GDM1 (cell line): ENCODE measurements at places on chromosomes 5 and 9.

DNA sequence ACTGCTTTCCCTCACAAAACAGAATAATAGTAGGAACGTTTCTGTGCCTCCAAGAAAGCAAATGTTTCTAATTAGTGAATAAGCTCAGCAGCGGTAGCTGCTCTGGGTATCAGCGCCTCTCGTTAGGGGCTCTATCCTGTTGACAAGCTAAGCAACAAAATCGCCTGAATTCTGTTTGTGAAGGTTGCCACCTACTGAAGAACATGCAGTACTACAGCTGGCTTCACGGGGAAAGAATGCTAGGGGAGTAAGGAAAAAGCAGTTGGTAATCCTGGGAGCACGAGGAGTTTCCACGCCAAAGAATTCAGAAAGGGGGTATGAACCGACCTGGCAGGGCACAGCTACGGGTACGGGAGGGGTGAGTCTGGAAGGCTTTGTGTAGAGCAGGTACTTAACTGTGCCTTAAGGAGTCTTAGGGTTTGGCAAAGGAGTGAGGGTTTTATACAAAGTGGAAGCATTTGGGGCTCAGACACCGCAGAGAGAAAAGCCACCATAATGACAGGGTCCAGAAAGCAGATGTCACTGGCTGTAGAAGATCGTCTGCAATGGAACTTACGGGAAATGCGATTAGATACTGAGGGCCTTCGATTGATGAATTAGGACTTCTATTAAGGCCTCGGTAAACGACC lies 171.7 kb downstream of the TTC39B start:
- peak; percentile 31 for DNase-seq

GRCh38 chr9:15299374-15299939 lies 7.6 kb downstream of the TTC39B start:
- peak; percentile 53 for DNase-seq

- no peak for DNase-seq
These were observed 53.4 kb downstream of the PLPP1 start for GRCh38 chr5:55481293-55481855.

GRCh38 chr5:28542987-28543386 lies 1504.6 kb upstream of the CDH9 start:
- no peak for DNase-seq

DNA sequence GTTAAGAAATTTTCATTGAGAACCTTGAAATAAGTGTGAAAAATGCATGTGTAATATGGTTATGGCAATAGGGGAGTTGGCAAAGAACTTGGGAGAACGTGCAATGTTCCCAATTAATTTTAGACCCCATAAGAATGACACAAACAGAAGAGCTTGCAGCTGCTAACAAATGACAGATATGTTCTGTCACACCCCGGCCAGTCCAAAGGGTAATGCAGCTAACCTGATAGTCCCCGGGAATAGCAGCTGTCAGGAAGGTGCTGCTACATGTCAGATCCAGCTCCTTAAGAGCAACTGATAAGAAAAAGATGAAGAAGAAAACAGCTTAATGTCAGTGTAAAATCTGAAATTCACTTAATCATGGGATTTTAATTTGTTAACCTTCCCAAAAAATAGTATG lies 30.4 kb downstream of the SEMA5A start:
- no peak for DNase-seq

DNA sequence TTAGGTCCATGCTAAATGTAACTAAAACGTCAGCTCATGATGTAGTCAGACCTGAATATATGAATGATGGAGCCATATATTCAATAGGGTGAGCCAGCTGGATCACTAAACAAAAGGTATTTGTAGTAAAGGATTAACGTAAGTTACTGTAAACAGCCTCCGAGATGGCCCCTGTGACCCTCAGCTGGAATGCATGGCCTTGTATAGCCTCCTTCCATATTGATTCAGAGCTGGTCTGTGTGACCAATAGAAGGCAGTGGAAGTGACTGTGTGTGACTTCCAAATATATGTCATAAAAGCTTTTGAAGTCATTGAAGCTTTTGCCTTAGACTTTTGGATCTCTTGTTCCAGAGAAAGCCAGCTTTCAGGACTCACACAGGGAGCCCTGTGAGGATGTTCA lies 154.4 kb upstream of the CHD1 start:
- DNase-seq, result no peak

GRCh38 chr9:82445556-82445955 lies 457.0 kb downstream of the SPATA31D1 start:
- no peak for DNase-seq

DNA sequence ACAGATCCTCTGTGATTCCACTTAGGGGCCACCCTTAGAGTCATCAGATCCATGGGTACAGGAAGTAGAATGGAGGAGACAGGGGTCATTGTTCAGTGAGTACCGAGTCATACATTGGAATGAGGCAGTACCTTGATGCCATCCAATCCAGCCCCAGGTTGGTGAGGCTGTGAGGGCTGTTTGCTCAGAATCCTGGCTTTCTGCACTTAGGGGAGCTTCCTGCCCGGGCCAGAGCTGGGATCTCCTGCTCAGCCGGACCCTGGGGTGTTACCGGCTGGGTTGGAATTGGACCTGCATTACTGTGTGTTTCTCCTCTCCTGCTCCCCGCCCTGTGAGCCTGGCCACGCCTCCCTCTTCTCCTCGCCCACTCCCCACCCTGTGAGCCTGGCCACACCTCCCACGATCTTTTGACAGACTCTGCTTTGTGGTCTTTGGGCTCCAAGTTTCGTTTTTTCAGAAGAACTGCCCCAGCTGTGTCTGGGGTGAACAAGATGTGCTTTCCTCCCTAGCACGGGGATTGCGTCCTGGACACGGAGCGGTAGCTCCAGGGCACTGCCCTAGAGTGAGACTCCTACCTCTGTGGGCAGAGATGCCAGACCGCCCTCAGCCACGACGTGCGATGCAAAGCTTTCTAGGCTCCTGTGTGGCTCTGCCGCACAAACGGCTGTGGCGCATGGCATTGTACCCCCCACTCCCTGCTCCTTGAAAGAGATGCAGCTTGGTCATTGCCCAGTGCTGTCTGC lies 15.4 kb downstream of the TRAF2 start:
- no peak for DNase-seq

- no peak for DNase-seq
These were observed 58.9 kb upstream of the ARAP3 start for GRCh38 chr5:141740885-141741284.

DNA sequence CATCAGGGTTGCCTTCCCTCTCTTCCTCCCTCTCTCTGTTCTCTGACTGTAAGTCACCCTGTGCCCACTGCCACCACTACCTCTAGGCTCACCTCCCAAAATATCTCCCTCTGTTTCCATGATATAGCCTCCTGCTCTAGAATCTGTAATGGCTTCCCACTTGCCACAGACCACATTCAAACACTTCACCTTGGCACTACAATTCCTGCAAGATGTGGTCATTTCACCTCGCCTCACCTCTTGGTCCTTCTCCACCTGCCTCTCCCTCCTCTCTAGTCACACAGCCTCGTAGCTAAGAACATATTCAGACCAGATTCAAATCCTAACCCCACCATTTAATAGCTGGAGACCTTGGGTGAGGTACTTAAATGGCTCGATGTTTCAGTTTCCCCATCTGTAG lies 56.9 kb downstream of the SERINC5 start:
- DNase-seq, result no peak

DNA sequence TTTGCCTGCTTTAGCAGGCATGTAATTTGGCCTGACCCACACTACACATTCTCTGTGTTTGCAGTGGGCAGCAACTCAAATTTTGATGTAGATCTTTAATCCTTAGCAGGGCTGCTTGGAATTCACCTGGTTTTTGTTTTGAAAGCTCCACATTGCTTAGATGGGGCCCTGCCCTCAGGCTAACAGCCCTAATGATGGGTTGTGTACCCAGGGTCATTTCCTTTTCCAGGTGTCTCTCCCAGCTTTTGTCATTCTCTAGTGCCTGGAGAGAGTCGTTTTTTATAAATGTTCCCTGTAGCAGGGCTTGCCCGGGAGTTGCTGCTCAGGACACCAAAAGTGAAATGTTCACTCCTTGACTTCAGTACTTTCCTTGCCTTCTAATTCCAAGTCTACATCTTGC lies 126.3 kb downstream of the TRIO start:
- no peak for DNase-seq

DNA sequence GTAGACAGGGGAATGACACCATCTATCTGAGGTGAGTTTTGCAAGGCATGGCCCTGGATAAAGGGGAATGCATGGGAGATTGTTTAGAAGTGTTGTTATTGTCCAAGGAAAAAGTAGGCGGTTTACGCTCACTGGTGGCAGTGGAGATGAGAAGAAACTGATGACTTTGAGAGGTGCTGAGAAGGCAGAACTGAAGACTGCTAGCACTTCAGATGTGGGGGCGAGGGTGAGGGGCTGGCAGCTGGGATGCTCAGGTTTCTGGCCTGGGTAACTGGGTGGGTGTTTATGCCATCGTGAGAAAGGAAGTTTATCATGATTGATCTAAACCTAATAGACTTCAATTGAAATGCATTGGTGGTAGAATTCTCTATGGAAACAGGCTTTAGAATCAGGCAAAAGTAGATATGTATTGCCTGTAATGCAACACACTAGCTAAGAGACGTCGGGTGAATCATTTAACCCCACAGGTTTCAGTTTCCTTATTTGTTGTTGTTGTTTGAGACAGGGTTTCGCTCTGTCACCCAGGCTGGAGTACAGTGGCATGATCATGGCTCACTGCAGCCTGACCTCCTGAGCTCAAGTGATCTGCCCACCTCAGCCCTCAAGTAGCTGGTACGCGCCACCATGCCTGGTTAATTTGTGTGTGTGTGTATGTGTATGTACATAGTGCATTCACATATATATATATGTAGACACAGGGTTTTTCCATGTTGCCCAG lies 123.5 kb downstream of the SLC24A2 start:
- DNase-seq, result no peak

DNA sequence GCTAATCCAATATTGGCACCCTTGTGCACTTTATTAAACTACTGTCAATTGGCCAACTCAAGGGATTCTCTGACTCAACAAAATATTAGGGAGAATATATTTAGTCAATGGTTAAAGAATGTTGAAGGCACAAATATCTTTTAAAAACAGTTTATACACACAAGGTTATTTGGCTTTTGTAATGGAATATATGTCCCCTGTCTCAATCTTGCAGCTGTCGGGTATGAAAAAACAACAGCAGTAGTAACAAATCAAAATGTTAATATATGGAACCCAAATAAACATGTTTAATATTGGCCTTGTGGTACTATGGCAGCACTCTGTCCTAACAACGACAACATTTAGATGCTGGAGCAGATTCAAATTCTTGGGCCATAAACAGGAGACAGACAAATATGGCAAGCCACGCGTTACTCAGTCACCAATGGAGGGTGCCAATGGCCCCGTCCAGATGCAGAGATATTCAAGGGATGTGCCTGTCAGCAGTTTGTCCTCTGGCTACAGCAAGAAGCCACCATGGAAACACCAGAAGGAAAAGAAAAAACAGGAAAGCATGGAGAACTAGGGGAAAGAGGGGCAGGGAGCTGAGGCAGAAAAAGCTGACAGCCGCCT lies 342.0 kb downstream of the NDUFS4 start:
- no peak for DNase-seq

- no peak for DNase-seq
These were observed 58.8 kb downstream of the GABRA6 start for GRCh38 chr5:161744276-161744675.

- no peak for DNase-seq
These were observed 222.9 kb upstream of the EFNA5 start for GRCh38 chr5:107893642-107894041.

- peak; percentile 81 for DNase-seq
These were observed 137.6 kb downstream of the SUSD1 start for GRCh38 chr9:112037281-112038016.

GRCh38 chr5:88934439-88934838 lies 51.5 kb upstream of the MEF2C start:
- DNase-seq, result no peak

DNA sequence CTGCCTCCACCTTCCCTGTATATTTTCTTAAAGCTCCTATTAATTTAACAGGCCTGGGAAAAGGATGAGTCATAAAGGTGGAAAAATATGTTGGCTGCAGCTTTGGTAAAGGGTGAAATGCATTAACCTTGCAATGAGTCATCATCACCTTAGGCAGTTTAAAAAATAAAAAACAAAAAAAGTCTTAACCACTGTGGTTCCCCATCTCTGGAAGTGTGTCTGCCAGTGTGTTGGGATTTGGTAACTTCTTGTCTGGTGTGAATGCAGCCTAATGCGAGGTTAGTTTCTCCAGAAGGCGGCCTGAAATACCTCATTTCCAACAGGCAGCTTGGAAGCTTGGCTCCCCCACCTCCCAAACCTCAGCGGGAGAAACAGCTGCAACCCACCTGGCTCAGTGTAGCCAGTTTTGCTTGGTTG lies 265.3 kb upstream of the GAS1 start:
- DNase-seq, result no peak

DNA sequence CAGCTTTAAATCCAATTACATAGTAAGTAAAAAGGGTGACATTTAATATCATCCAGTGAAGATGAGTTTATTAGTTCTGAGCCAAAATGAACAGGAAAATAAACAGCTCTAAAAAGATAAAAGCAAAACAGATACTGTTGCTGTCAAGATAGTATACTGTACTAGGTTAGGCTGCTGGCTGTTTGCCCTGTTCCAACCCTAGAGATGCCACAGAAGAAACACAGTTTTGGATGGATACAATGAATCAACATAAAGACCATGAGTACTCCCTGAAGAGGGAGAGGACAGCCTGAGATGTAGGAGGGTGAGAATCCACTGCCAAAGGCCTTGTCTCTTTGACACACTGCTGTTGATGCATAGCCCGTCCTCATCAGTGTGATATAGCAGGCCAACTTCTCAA lies 1302.7 kb downstream of the EFNA5 start:
- DNase-seq, result no peak

GRCh38 chr5:53067641-53068040 lies 41.9 kb downstream of the MOCS2 start:
- DNase-seq, result no peak

DNA sequence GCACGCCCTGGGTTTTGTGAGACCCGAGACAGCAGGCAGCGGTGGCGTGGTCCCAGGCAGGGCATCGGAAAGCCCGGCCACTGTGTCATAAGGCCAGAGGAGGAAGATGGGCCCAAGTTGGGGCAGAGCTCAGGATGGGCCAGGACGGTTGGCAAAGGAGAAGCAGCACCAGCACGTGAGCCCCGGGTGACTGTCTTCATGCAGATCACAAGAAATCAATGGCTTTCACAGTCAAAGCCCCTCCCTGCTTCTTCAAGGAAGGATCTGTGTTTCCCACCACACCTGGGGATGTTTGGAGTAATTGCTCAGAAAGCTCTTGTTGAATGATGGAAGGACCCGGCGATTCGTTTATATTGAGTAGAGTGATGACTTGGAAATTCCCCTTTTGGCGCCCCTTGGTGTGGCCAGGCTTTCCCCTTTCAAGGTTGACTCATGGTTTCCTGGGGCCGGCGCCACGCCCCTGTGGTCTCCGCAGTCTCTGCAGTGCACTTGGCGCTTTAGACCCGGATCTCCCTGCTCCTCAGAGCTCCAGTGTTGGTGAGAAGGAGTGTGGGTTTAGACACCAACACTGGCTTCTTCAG lies 52.1 kb downstream of the IL31RA start:
- DNase-seq, result no peak
